ENCODE measurements at places on chromosomes 4 and X.

- DNase-seq = no peak
Measured at GRCh38 chrX:42021058-42021457, 97.7 kb upstream of the CASK start.

- DNase-seq = no peak
Measured at GRCh38 chr4:84497504-84498202, 1.4 kb downstream of the NKX6-1 start.

DNA sequence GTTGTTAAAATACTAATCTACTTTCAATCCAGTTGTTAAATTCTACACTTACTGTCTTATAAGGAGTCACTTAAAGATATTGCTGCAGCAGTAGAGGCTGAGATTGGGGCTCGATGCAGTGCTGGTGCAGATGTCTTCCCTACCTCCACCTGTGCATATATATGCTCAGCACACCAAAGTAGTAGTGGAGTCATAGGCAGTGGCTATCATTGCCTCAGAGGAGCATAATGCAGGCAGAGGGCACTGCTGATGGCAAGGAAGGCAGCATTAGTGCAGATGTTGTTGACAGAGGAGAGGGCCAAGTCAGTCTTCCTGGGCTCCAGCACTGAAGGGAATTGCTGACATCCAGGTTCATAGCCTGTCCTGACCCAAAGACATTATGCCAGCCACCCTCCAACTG, 35.1 kb downstream of the INPP4B start:
- no peak for DNase-seq

GRCh38 chr4:21307709-21308108, 607.5 kb downstream of the PACRGL start:
- DNase-seq = no peak

- peak; percentile 57 for DNase-seq
Measured at GRCh38 chrX:57528670-57529255, 63.0 kb upstream of the ZXDB start.

DNA sequence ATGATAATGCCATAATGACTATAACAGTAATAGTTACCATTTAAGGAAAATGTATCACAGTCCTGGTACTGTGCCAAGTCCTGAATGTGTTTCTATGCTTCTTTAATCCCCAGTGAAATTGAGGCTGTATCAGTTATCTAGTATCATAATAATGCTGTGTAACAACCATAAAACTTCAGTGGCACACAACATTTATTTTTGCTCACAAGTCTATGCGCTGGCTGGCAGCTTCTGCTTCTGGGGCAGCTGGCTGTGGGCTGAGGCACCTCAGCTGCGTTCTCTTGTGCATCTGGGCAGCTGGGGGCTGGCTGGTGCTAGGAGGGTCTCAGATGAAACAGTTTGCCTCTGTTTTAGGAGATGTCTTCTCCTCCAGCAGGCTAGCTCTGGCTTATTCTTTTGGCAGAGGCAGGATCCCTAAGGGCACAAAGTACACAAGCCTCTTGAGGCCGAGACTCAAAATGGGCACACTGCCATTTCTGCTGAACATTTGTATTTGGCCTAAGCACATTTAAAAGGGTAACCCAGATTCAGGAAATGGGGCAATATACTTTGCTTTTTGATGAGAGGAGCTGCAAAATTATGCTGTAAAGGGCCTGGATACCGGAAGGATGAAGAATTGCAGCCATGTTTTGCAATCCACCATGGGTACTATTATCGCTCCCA, 62.6 kb upstream of the DHX15 start:
- no peak for DNase-seq

GRCh38 chr4:67292045-67292444, 253.3 kb downstream of the CENPC start:
- DNase-seq = no peak

DNA sequence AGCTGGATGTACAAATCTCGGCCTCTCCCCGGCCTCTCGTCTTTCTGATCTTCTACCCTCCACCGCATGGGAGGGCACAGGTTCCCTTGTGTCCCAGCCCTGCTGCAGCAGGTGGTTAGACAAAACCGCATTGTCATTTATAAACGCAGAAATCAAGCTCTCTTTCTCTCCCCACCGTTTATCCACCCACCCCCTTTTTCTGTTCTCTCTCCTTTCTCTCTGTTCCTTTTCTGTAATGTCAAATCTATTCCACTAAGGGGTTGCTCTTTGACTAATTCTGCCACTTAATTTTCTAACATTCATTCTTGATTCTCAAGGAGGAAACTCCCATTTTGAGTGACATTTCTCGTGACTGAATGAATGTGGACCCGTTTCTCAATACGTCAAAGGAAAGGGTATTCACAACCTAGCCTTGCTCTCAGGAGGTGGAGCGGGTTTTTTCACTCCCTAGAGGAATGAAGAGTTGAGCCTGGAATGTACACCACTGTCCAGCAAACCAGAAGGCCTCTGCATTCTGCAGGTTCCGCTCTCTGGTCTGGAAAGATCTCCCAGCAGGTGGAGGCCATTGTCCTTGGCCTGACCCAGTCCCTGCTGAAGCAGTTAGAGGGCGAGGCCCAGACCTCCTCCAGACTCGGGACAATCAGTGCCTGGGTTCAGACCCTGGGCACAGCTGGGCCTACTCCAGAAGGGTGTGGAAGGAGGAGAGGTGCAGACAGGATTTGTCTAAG, 70.9 kb upstream of the ENPP6 start:
- peak; percentile 86 for DNase-seq

DNA sequence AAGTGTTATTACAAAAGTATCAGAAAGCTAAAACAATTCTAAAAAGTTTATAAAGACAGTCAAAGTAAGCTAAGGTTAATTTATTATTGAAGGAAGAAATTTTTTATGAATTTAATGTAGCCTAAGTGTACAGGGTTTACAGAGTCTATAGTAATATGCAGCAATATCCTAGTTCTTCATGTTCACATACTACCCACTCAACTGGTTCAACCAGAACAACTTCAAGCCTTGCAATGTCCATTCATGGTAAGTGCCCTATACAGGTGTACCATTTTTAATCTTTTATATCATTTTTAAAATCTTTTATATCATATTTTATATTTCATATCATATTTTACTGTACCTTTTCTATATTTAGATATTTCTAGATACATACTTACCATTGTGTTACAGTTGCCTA, 34.3 kb downstream of the COL4A5 start:
- no peak for DNase-seq

DNA sequence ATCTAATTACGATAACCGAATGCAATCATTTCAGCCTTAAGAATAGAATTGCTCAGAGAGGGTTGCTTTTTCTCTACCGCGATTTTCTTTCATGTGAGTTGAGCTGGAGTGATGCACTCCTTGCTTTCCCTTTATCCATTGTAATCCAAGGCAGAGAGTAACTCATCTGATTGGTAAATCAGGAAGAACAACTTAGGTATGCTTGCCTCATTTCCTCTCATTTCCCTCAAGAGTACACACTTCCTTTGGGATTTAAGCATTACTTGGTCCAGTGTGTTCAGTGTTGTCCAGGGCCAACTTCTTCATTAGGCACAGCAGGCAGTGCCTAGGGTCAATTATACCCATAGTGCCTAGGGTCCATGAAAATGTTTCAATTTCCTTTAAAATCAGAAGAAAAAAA, 15.7 kb upstream of the N4BP2 start:
- DNase-seq = no peak

- no peak for DNase-seq
Measured at GRCh38 chrX:150227873-150228410, 135.2 kb upstream of the MAMLD1 start.

DNA sequence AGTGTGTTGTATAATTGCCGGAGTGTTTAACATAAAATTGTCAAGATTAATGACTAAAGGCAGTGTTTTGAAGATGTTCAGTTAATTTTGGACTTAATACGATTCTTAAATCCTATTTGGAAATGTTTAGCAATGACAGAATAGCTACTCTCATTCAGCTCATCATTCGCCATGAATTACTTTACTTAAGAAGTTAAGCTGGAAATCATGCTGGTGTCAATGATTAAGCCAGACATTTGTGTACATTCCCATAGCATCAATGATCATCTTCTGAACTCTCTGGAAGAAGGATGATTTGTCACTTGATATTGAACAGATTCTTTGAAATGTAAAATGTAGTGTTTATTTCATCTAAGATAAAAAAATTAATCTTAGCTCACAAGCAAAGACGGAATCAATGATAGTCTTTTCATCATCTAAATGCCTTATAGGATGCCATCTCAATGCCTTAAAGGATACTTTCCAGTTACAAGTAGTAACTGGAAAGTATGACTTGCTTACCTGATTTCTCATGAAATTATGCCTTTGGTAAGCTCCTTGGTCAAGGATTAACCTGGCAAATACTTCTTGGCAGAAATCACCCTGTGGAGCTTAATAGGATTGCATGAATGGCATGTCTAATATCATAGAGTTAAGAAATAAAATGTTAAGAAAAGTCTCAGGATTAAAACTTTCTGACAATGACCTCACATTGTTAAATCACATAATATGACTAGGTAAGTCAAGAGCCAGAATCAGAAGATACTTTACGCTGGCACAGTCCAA, 515.5 kb upstream of the AGA start:
- no peak for DNase-seq

- DNase-seq = no peak
Measured at GRCh38 chrX:31376408-31377022, 304.7 kb upstream of the FTHL17 start.

DNA sequence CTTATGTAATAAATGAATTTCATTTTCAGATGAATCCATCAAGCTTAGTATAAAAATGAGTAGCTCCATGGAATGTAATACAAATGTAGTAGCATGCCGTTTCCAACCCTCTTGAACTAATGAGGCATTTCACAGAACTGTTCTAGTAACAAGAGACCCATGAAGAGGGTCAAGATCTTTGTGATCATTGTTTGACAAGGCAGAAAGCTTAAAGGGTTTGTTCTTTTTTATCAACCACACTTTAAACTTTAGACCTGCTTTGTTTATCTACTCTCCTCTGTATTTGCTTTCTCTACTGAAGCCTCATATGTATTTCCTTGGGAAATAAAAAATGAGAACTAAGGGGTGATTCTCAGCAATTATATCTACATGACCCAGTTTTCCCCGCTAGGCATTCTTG, 513.9 kb downstream of the ARAP2 start:
- DNase-seq = no peak
